Naive thymus-derived CD8-positive, alpha-beta T cell (primary cell): ENCODE measurements at places on chromosomes 16 and 17. TPM values are rescaled to one million over a fixed set of nuclear protein-coding genes. Genes with fewer than 3 reads are reported as not detected.

Gene FBXL16
- polyA plus RNA-seq: 9.5 TPM

Gene DCAF7
- polyA plus RNA-seq: 57.8 TPM

Gene WDR45B
- polyA plus RNA-seq: 32.6 TPM

Gene CCL7
- not detected for polyA plus RNA-seq

Gene SCIMP
- polyA plus RNA-seq: 0.11 TPM

Gene GNGT2
- 14.7 TPM for polyA plus RNA-seq

Gene MED9
- 17.4 TPM for polyA plus RNA-seq

Gene RSPRY1
- polyA plus RNA-seq: 29.3 TPM

Gene TP53TG3B
- not detected for polyA plus RNA-seq

Gene SDK2
- 4.2 TPM for polyA plus RNA-seq

Gene ITGAD
- 0.52 TPM for polyA plus RNA-seq

Gene SLC5A11
- polyA plus RNA-seq: not detected

Gene TPPP3
- not detected for polyA plus RNA-seq

Gene NACA2
- not detected for polyA plus RNA-seq

Gene TMEM235
- not detected for polyA plus RNA-seq

Gene SHISA9
- polyA plus RNA-seq: not detected

Gene HS3ST3A1
- 2.7 TPM for polyA plus RNA-seq

Gene SOST
- polyA plus RNA-seq: not detected

Gene EVPLL
- polyA plus RNA-seq: not detected

Gene STH
- polyA plus RNA-seq: not detected

Gene C17orf78
- polyA plus RNA-seq: not detected

Gene CORO1A
- 1,262 TPM for polyA plus RNA-seq

Gene KRTAP3-2
- not detected for polyA plus RNA-seq

Gene UNC13D
- polyA plus RNA-seq: 78.0 TPM

Gene ZFP3
- polyA plus RNA-seq: 1.6 TPM

Gene UBFD1
- polyA plus RNA-seq: 12.6 TPM

Gene NAGS
- polyA plus RNA-seq: 0.39 TPM

Gene B4GALNT2
- polyA plus RNA-seq: not detected

Gene RAB40C
- polyA plus RNA-seq: 6.2 TPM

Gene CRISPLD2
- 0.07 TPM for polyA plus RNA-seq

Gene CDK5R1
- 9.6 TPM for polyA plus RNA-seq

Gene SPIRE2
- not detected for polyA plus RNA-seq

Gene ZMYND15
- not detected for polyA plus RNA-seq

Gene C16orf89
- not detected for polyA plus RNA-seq

Gene CCNF
- 1.7 TPM for polyA plus RNA-seq

Gene KRTAP2-3
- not detected for polyA plus RNA-seq

Gene RAPGEFL1
- polyA plus RNA-seq: not detected

Gene TNFRSF17
- 0.20 TPM for polyA plus RNA-seq

Gene TSPAN10
- polyA plus RNA-seq: 4.0 TPM

Gene KRT28
- polyA plus RNA-seq: not detected

Gene HEATR9
- not detected for polyA plus RNA-seq

Gene EPN2
- polyA plus RNA-seq: 1.6 TPM

Gene WFIKKN2
- polyA plus RNA-seq: not detected

Gene ARL5C
- polyA plus RNA-seq: not detected

Gene ARHGDIG
- polyA plus RNA-seq: not detected
